ENCODE measurements at places on chromosomes 2 and 18. TPM values are rescaled to one million over a fixed set of nuclear protein-coding genes. Genes with fewer than 3 reads are reported as not detected.

GRCh38 chr2:20597860-20598183, 53.1 kb downstream of the HS1BP3 start:
- H3K4me1 ChIP-seq = peaks cover 20% of the 10 kb centered on the region
- H3K27me3 ChIP-seq = no peaks in the 10 kb centered on the region
- no peak for DNase-seq
- no peak overlapping the region for H3K4me3 ChIP-seq

- DNase-seq = no peak
- no peak overlapping the region for H3K27ac ChIP-seq
- no peaks in the 10 kb centered on the region for H3K36me3 ChIP-seq
- H3K27me3 ChIP-seq = peaks cover 52% of the 10 kb centered on the region
- no peak overlapping the region for H3K4me3 ChIP-seq
These were observed 1.0 kb upstream of the RPRM start for GRCh38 chr2:153479573-153479972.

GRCh38 chr2:212089873-212090272, 448.7 kb downstream of the ERBB4 start:
- no peak for DNase-seq
- H3K27ac ChIP-seq = no peak overlapping the region
- no peak overlapping the region for H3K4me3 ChIP-seq
- H3K27me3 ChIP-seq = no peaks in the 10 kb centered on the region
- H3K36me3 ChIP-seq = no peaks in the 10 kb centered on the region

GRCh38 chr2:202634556-202635427, at the start of gene FAM117B:
FAM117B (plus strand) TSS chr2:202634969; CDS start chr2:202635188, 219 bp downstream.
- no peaks in the 10 kb centered on the region for H3K27me3 ChIP-seq
- H3K4me1 ChIP-seq = peaks cover 40% of the 10 kb centered on the region
- DNase-seq = peak; percentile 97
- no peaks in the 10 kb centered on the region for H3K36me3 ChIP-seq
- H3K27ac ChIP-seq = peak within 1 kb of the TSS; percentile 96
- peak within 1 kb of the TSS; percentile 94 for H3K4me3 ChIP-seq

DNA sequence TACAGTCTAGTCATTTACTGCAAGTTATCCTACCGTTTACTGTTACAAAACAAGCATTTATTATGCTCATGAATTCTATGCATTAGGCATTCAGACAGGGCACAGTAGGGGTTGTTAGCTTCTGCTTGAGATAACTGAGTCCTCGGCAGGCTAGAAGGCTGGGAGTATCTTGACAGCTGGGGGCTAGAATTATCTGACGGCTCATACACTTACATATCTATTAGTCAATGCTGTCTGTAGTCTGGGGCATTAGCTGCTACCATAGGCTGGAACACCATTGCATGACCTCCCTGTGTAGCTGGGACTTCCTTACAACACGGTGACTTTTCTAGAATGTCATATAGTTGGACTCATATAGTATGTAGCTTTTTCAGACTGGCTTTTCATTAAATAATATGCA, 61.9 kb upstream of the ALK start:
- no peaks in the 10 kb centered on the region for H3K4me1 ChIP-seq
- no peak overlapping the region for H3K4me3 ChIP-seq
- H3K27me3 ChIP-seq = no peaks in the 10 kb centered on the region
- H3K36me3 ChIP-seq = no peaks in the 10 kb centered on the region

DNA sequence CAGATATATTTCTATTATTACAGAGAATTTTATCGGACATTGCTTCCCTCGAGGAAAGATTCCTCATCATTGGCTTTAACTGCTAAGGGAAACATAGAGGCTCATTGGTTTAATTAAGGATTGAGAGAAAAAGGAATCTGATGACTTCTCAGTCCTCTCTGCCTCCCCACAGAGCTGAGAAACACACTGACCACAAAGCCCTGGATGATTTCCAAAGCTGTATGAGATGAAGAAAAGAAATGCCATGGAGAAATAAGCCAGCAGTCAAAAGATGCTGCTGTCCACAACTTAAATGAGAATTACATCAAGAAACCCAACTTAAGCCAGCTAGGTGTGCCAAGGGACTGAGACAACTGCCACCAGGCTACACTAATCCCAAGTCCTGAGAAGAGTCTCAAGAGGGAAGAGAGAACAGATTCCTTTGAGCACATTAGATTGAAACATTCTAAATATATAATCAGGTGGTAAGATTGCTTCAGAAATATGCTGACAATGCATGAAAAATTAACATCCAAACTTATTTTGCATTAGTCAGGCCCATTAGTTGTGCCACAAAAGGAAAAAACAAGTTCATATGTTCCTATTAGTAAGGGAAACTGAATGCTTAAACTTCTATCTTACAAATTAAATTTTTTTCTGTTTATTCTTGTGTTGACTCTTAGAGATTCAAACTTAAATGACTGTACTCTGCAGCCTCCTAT, 308.1 kb upstream of the CYRIA start:
- H3K4me3 ChIP-seq = no peak overlapping the region
- H3K36me3 ChIP-seq = no peaks in the 10 kb centered on the region
- H3K27ac ChIP-seq = no peak overlapping the region
- no peaks in the 10 kb centered on the region for H3K27me3 ChIP-seq
- H3K4me1 ChIP-seq = no peaks in the 10 kb centered on the region

NPHP1 gene
- total RNA-seq = 1.0 TPM

- H3K36me3 ChIP-seq = no peaks in the 10 kb centered on the region
- DNase-seq = no peak
- H3K4me1 ChIP-seq = peaks cover 8% of the 10 kb centered on the region
- no peak overlapping the region for H3K27ac ChIP-seq
- H3K4me3 ChIP-seq = no peak overlapping the region
These were observed 165.0 kb downstream of the ANTXR1 start for GRCh38 chr2:69177785-69178636.

DNA sequence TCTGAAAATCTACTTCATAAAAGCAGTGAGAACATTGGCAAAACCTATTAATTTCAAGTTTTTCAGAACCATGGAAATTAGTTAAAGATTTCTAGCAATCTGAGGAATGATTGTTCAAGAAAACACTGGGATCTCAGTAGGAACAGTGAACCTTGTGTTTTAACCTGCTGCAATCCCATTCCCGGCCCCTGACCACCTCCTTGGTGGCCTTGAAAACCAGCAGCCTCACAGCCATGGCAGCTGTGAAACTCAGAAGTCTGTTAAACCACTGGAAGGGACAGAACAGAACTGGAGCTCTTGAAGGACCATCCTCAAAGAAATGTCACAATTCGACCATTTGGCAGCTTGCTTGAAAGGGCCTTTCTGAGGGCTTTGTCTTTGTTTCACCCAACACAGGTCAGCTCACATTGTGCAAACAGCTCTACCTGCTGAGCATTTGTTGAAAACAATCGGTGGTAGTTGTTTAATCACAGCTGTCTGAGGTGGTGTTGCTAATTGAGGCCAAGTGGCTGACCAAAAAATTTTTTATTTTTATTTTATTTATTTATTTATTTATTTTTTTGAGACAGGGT, 25.8 kb downstream of the NEDD4L start:
- no peak overlapping the region for H3K27ac ChIP-seq
- no peaks in the 10 kb centered on the region for H3K36me3 ChIP-seq
- H3K27me3 ChIP-seq = peaks cover 10% of the 10 kb centered on the region
- H3K4me1 ChIP-seq = no peaks in the 10 kb centered on the region
- no peak overlapping the region for H3K4me3 ChIP-seq

GRCh38 chr2:7165736-7166135, 248.5 kb downstream of the RNF144A start:
- H3K27ac ChIP-seq = no peak overlapping the region
- H3K36me3 ChIP-seq = no peaks in the 10 kb centered on the region
- peaks cover 11% of the 10 kb centered on the region for H3K27me3 ChIP-seq
- no peak overlapping the region for H3K4me3 ChIP-seq
- DNase-seq = no peak

OLA1 gene
- 148 TPM for total RNA-seq

DNA sequence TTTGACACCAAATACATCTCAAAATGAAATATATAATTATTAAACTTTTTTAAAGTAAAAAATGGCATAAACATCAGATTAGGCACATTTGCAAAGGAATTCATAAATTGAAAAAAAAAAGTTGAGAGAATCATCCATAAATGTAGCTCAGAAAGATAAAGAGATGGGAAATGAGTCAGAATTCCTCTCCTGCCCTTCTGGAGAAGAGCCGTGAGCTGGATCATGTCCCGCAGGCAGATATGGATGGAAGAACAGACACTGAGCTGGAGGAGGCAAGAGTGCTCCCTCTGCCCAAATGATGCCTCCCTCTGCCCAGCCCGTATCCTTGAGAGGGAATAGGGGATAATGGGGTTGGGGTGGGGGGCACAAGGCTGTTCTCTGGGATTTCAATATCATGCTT, 190.9 kb downstream of the TFCP2L1 start:
- H3K4me1 ChIP-seq = no peaks in the 10 kb centered on the region
- no peak overlapping the region for H3K4me3 ChIP-seq
- no peak overlapping the region for H3K27ac ChIP-seq
- H3K36me3 ChIP-seq = no peaks in the 10 kb centered on the region
- peaks cover 1% of the 10 kb centered on the region for H3K27me3 ChIP-seq

PIK3C3 gene
- total RNA-seq = 50.4 TPM

PAX8 gene
- 0.76 TPM for total RNA-seq

DNA sequence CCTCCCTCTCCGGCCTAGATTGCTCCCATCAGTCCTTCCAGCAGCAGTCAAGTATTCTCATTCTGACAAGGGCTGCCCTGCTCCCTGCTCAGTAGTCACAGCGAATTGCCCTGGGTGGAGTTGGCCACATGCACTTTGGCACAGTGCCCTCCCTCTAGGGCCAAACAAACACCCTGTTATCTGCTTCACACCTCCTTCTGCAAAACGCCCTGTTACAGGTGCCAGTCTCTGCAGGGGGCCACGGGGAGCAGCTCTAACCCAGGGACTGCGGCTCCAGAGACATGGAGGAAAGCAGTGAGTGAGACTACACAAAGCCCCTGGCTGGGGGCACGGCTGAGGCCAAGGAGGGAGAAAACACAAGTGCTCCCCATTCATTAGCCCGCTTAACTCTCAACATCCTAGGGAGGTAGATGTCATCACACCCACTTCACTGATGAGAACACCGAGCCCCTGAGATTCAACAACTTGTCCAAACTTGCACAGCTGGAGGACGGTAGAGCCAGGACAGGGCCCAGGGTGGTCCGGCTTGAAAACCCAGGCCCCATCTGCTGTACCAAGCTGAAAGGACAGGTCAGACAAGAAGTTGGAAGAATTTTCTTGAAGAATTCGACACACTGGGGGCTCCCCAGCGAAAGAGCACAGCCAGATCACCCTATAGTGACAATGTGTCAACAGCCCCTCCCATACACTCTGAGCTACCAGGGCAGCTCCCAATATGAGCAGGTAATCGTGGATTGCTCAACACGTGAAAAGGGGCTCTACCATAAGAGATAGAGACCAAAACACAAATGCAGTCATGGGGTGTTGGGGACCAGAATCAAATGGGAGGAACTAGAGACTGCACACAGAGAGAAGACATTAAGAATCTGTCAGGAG, 8.7 kb upstream of the TFCP2L1 start:
- H3K4me1 ChIP-seq = no peaks in the 10 kb centered on the region
- no peak for DNase-seq
- no peak overlapping the region for H3K4me3 ChIP-seq
- H3K27me3 ChIP-seq = no peaks in the 10 kb centered on the region
- H3K27ac ChIP-seq = no peak overlapping the region

ADRA2B gene
- total RNA-seq = 0.21 TPM

- H3K27me3 ChIP-seq = no peaks in the 10 kb centered on the region
- no peak overlapping the region for H3K27ac ChIP-seq
- no peak overlapping the region for H3K4me3 ChIP-seq
- no peaks in the 10 kb centered on the region for H3K36me3 ChIP-seq
These were observed 155.8 kb upstream of the LRP1B start for GRCh38 chr2:142286618-142287017.

SERPINE2 gene
- total RNA-seq = 18.3 TPM

GRCh38 chr2:195252018-195252417, 405.0 kb upstream of the SLC39A10 start:
- no peak overlapping the region for H3K4me3 ChIP-seq
- H3K27me3 ChIP-seq = no peaks in the 10 kb centered on the region
- H3K4me1 ChIP-seq = no peaks in the 10 kb centered on the region

- H3K4me1 ChIP-seq = no peaks in the 10 kb centered on the region
- H3K36me3 ChIP-seq = no peaks in the 10 kb centered on the region
- no peak within 1 kb of the TSS for H3K27ac ChIP-seq
- H3K27me3 ChIP-seq = peaks cover 52% of the 10 kb centered on the region
- DNase-seq = no peak
- H3K4me3 ChIP-seq = no peak within 1 kb of the TSS
These were observed at the start of gene LYPD6 for GRCh38 chr2:149330127-149331022. LYPD6 (plus strand) TSS chr2:149330587; CDS start chr2:149437709, 107,122 bp downstream.

DNA sequence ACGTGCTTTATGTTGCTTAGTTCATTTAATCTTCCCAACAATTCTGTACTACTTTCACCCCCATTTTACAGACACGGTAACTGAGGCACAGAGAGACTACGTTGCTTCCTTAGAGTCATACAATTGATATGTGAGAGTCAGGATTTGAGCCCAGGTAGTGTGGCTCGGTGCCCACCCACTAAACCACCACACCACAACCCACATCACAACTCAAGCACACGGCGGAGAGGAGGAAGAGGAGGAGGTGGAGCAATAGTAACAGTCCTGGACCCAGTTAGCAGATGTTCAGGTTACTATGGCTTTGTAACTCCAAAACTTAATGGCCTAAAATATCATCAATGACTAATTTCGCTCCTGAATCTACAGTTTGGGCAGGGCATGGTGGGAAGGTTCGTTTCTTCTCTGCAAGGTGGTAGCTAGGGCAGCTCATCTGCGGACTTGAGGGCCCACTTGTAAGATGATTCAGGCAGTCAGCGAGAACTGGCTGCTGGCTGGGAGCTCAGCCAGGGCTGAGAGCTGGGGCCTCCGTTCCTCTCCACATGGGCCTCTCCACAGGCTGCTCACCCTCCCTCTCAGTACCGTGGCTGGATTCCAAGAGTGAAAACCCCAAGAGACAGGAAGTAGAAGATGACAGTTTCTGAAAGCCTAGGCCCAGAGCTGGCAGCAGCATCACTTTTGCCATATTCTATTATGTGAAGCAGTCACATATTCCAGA, 167.1 kb downstream of the ZFP36L2 start:
- H3K4me3 ChIP-seq = peak overlapping the region; percentile 19
- peaks cover 2% of the 10 kb centered on the region for H3K27me3 ChIP-seq
- peaks cover 19% of the 10 kb centered on the region for H3K4me1 ChIP-seq
- DNase-seq = peak; percentile 39
- H3K36me3 ChIP-seq = peaks cover 7% of the 10 kb centered on the region

- H3K27me3 ChIP-seq = no peaks in the 10 kb centered on the region
- peaks cover 35% of the 10 kb centered on the region for H3K4me1 ChIP-seq
- no peak overlapping the region for H3K4me3 ChIP-seq
- H3K27ac ChIP-seq = no peak overlapping the region
- H3K36me3 ChIP-seq = peaks cover 75% of the 10 kb centered on the region
These were observed 17.3 kb downstream of the GALNT3 start for GRCh38 chr2:165776796-165777195.

KCNS3 gene
- 0.16 TPM for total RNA-seq

DNA sequence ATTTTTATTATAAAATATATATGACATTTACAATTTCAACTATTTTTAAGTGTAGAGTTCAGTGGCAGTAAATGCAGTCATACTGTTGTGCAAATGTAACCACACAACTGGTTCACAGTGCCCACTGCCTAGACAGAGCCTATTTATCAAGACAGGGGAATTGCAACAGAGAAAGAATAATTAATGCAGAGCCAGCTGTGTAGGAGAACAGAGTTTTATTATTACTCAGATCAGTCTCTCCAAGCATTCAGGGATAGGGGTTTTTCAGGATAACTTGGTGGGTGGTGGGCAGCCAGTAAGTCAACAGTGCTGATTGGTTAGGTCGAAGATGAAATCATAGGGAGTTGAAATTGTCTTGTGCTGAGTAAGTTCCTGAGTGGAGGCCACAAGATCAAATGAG, 200.3 kb downstream of the NYAP2 start:
- no peak overlapping the region for H3K27ac ChIP-seq
- DNase-seq = no peak
- H3K36me3 ChIP-seq = no peaks in the 10 kb centered on the region
- no peaks in the 10 kb centered on the region for H3K27me3 ChIP-seq

PXDN gene
- total RNA-seq = 2.0 TPM
